ENCODE measurements at places on chromosomes 12 and 14. TPM values are rescaled to one million over a fixed set of nuclear protein-coding genes. Genes with fewer than 3 reads are reported as not detected.

DNA sequence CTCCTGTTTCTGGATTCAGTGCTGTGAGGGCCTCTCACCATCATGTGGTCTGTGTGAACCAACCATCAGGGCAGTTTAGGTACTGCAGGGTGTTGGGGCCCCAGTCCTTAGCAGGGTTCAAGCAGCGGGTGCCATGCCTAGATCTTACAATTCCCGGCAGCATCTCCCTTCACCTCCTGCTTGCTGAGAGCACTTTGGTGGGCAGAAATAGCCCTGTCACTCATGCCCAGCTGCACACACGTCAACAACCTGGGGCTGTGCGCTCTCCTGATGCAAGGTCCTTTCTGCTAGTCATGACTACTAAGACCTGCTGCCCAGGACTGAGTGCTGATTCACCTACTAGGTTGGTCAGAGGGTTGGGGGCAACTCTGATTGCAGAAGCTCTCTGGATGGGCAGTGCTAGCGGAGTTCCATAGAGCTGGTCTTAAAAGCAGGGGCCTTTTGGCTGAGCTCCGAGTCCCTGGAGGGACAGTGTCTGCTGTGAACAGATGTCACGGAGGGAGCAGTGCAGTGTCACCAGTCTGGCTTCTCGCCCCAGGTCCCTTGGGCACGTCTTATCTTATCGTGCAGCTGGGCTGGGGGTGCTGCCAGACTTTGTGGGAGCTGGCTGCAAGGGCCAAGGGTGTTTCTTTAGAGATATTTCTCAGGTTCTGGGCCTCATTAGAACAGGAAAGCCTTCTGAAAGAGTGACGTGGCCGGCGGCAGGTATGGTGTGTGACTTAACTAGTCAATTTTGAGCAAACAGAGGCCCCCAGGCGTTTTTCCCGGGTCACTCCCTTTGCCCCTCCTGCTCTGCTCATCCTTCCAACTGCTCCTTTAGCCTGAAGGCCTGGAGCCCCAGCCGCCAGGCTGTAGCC lies 71.8 kb downstream of the NINJ2 start:
- DNase-seq: peak; percentile 21

- DNase-seq: no peak
Observed at GRCh38 chr12:45775964-45776363, 46.5 kb downstream of the ARID2 start.

DNA sequence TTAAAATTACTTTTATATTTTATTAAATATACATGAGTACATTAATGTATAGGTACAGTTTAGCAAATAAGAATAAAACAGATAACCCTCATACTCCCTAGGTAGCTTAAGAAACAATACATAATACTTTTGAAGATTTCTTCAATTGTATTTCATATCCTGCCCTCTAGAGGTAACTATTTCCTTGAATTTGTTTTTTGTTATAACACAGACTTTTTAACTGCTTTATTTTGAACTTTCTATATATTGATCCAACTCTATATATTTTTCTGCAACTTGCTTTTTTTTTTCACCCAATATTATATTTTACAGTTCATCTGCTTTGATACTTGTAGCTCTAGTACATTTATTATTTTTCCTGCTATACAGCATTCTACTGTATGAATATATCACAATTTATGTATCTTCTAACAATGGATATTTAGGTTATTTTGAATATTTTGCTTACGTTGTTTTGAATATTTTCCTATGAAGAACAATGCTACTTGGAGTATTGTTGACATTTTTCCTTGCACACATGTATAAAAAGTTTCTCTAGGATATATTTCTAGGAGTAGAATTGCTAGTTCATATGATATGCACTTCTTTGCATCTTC lies 72.8 kb upstream of the ABCD2 start:
- DNase-seq: no peak

DNA sequence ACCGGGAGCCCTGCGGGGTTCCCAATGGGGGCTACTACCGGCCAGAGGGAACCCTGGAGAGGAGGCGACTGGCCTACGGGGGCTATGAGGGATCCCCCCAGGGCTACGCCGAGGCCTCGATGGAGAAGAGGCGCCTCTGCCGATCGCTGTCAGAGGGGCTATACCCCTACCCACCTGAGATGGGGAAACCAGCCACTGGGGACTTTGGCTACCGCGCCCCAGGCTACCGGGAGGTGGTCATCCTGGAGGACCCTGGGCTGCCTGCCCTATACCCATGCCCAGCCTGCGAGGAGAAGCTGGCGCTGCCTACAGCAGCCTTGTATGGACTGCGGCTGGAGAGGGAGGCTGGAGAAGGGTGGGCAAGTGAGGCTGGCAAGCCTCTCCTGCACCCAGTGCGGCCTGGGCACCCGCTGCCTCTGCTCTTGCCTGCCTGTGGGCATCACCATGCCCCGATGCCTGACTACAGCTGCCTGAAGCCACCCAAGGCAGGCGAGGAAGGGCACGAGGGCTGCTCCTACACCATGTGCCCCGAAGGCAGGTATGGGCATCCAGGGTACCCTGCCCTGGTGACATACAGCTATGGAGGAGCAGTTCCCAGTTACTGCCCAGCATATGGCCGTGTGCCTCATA lies 9.7 kb downstream of the TNS2 start:
- DNase-seq: no peak

- no peak for DNase-seq
Observed at GRCh38 chr14:72644758-72645489, 249.0 kb downstream of the DPF3 start.

ACRBP gene
- 2.9 TPM for polyA plus RNA-seq

Measured in hindlimb muscle (tissue), 1 donor.